Pancreas (tissue), 10 donors: ENCODE measurements at places on chromosomes 7 and 10.

- no peaks in the 10 kb centered on the region for H3K27me3 ChIP-seq
- no peaks in the 10 kb centered on the region for H3K4me1 ChIP-seq
- no peak overlapping the region for H3K27ac ChIP-seq
- DNase-seq: no peak
- no peaks in the 10 kb centered on the region for H3K36me3 ChIP-seq
- no peak overlapping the region for H3K4me3 ChIP-seq
These were observed 101.5 kb upstream of the TMEM72 start for GRCh38 chr10:44809647-44810046.

- H3K4me1 ChIP-seq: no peaks in the 10 kb centered on the region
- no peak overlapping the region for H3K4me3 ChIP-seq
- DNase-seq: no peak
- H3K27me3 ChIP-seq: no peaks in the 10 kb centered on the region
- H3K36me3 ChIP-seq: no peaks in the 10 kb centered on the region
- H3K27ac ChIP-seq: no peak overlapping the region
These were observed 225.3 kb upstream of the INHBA start for GRCh38 chr7:41928166-41928565.

GRCh38 chr7:28627263-28627653 lies 214.9 kb downstream of the CREB5 start:
- no peak overlapping the region for H3K27ac ChIP-seq
- no peak for DNase-seq
- no peaks in the 10 kb centered on the region for H3K36me3 ChIP-seq
- no peak overlapping the region for H3K4me3 ChIP-seq

DNA sequence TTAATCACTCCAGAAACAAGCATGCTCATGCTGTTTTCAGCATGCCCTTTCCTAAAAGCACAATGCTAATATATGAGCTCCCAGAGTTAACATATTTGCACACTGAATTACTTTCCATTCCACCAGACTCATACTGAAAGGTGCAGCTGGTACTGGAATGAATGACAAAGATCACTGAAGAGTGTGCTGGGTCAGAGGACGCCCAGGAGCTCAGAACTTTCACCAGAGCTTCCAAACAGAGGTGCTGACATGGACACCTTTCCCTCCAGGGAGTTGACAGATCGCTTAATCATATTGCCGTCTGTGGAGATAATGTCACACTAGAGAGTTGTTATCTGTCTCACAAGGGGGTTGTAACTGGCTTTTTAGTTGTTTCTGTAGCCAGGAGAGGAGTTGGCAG lies 292.9 kb downstream of the LHFPL3 start:
- H3K27ac ChIP-seq: no peak overlapping the region
- no peak overlapping the region for H3K4me3 ChIP-seq
- H3K36me3 ChIP-seq: no peaks in the 10 kb centered on the region
- H3K4me1 ChIP-seq: no peaks in the 10 kb centered on the region
- no peak for DNase-seq
- H3K27me3 ChIP-seq: no peaks in the 10 kb centered on the region

GRCh38 chr7:1569016-1569415 lies 816 bp downstream of the PSMG3 start:
- peak overlapping the region; percentile 97 for H3K4me3 ChIP-seq
- no peaks in the 10 kb centered on the region for H3K36me3 ChIP-seq
- DNase-seq: no peak
- H3K27me3 ChIP-seq: no peaks in the 10 kb centered on the region

DNA sequence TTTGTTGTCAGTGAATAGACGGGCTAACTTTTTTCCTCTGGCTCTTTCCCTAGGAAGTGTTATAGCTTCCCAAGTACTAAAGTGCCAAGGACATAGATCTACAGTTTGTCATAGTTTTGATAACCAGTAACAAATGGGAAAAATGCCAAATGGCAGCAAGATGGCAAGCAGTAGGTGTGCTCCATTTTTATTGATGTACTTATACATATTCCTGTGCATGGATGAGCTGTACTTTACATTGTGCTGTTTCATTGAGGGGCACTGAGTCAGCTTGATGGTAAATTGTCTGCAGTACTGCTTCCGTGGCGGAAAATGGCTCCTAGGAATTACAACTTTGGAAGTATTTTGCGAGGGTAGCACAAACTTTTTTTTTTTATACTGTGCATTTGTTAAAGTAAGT lies 7.1 kb downstream of the ADAM22 start:
- no peak overlapping the region for H3K4me3 ChIP-seq
- DNase-seq: no peak
- no peaks in the 10 kb centered on the region for H3K4me1 ChIP-seq
- no peaks in the 10 kb centered on the region for H3K27me3 ChIP-seq
- no peaks in the 10 kb centered on the region for H3K36me3 ChIP-seq
- H3K27ac ChIP-seq: no peak overlapping the region

DNA sequence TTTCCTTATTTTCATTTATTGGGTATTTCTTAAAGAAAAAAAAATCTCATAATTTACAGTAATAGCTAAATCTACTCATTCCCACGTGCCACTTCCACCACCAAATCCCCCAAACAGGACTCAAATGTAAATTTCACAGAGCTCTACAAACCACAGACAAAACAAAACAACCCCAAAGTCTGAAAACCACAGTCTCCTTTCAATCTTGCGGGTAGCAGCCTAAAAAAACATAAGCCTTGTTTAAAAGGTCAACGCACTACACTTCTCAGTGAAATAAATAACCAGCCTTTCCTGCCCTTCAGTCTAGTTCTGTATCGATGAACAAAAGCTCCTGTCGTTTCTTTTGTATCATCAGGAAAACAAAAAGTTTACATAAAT lies 121.8 kb upstream of the AFAP1L2 start:
- DNase-seq: no peak
- peaks cover 19% of the 10 kb centered on the region for H3K4me1 ChIP-seq
- H3K27me3 ChIP-seq: no peaks in the 10 kb centered on the region
- peak overlapping the region; percentile 20 for H3K27ac ChIP-seq
- H3K36me3 ChIP-seq: no peaks in the 10 kb centered on the region
- peak overlapping the region; percentile 3 for H3K4me3 ChIP-seq

DNA sequence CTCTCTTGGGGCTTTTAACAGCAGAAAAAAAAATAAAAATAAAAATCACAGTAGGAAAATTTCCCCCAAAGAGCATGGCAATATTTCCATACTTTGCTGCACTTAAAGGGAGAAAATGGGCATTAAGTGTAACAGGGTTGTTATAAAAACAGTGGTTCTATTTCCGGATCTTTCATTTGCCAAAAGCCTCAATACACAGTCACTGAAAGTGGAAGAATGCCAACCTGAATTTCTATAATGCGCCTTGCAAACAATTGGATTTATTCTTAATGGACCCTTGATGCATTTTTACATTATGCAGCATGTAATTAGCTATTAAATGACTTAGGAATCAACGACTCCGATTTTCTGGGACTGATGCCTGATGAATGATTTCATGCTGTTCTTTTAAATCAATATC lies 127.6 kb upstream of the NANOS1 start:
- no peaks in the 10 kb centered on the region for H3K27me3 ChIP-seq
- DNase-seq: no peak
- H3K36me3 ChIP-seq: no peaks in the 10 kb centered on the region
- H3K4me1 ChIP-seq: no peaks in the 10 kb centered on the region

- no peak for DNase-seq
- H3K36me3 ChIP-seq: no peaks in the 10 kb centered on the region
- H3K27ac ChIP-seq: peak overlapping the region; percentile 3
These were observed 31.6 kb downstream of the TMEM120A start for GRCh38 chr7:75962607-75963380.

GRCh38 chr7:49089717-49090116 lies 165.4 kb downstream of the CDC14C start:
- no peaks in the 10 kb centered on the region for H3K4me1 ChIP-seq
- H3K27me3 ChIP-seq: no peaks in the 10 kb centered on the region
- no peak overlapping the region for H3K4me3 ChIP-seq
- no peak for DNase-seq
- no peaks in the 10 kb centered on the region for H3K36me3 ChIP-seq

GRCh38 chr10:46092524-46093081 lies 46.5 kb upstream of the MSMB start:
- H3K4me1 ChIP-seq: no peaks in the 10 kb centered on the region
- no peak overlapping the region for H3K4me3 ChIP-seq
- H3K36me3 ChIP-seq: no peaks in the 10 kb centered on the region
- H3K27me3 ChIP-seq: peaks cover 3% of the 10 kb centered on the region
- DNase-seq: no peak

DNA sequence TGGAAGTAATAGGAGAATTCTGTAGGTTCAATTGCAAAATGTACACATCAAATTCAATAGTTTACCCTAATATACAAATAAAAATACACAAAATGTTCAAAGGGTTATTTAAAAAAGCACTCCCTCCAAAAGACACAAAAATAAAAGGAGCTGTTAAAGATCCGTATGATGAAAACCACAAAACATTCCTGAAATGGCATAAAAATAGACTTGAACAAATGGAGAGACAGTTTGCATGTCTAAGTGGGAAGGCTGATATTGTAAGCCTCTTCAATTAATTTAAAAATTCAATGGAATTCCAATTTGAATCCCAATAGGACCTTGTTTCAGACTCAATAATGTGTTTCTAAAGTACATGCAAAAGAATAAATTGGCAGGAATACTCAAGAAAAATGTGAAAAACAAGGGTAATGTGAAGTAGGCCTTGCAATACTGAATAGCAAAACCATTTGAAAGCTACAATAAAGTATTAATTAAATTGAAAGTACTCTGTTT lies 38.0 kb upstream of the INSYN2A start:
- DNase-seq: no peak
- H3K4me1 ChIP-seq: no peaks in the 10 kb centered on the region
- no peak overlapping the region for H3K4me3 ChIP-seq
- H3K27me3 ChIP-seq: no peaks in the 10 kb centered on the region
- no peak overlapping the region for H3K27ac ChIP-seq

GRCh38 chr7:45064047-45064725 lies 24.6 kb downstream of the NACAD start:
- H3K27me3 ChIP-seq: no peaks in the 10 kb centered on the region
- H3K27ac ChIP-seq: no peak overlapping the region
- DNase-seq: no peak

- H3K36me3 ChIP-seq: no peaks in the 10 kb centered on the region
- no peaks in the 10 kb centered on the region for H3K4me1 ChIP-seq
- H3K27me3 ChIP-seq: no peaks in the 10 kb centered on the region
- peak; percentile 65 for DNase-seq
These were observed 4.4 kb downstream of the DDIT4 start for GRCh38 chr10:72277996-72278667.

GRCh38 chr10:44300666-44301649 lies 83.9 kb downstream of the CXCL12 start:
- peaks cover 5% of the 10 kb centered on the region for H3K4me1 ChIP-seq
- H3K27ac ChIP-seq: peak overlapping the region; percentile 3
- H3K4me3 ChIP-seq: no peak overlapping the region
- H3K36me3 ChIP-seq: no peaks in the 10 kb centered on the region
- peak; percentile 96 for DNase-seq

DNA sequence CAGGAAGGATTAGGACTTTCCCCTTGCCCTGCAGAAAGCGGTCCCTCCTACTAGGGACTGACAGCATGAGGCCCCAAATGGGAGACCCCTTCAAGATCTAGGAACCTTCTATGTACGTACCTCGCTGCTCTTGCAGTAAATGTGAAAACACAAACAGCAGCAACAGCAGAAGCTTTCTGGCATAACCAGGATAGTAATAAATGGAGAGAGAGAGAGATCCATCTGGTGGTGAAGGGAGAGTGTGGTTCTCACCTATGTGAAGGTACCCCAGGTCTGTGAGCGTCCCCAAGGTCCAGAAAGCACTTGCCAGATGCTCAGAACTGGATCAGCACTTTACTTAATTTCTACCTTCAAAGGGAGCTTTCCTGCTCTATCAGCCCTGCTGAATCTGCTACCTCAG lies 592.7 kb downstream of the PARD3 start:
- no peak for DNase-seq
- no peak overlapping the region for H3K4me3 ChIP-seq
- H3K36me3 ChIP-seq: no peaks in the 10 kb centered on the region

DNA sequence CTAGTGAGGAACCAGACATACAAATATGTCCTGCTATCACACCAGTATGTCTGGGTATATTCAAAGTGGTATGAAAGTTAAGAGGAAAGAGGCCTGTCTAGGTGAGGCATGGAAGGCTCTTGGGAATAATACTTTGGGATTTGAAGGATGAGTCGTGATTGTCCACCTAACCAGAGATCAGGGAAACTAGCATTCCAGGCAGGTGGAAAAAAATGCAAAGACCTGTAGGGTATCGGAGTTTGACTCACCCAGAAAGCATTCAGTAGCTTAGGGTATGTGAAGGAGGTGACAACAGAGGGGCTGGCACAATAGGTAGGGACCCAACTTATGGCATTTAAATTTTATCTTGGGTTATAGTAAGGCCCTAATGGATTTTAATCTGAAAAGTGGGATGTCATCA lies 950 bp upstream of the GCC1 start:
- no peak overlapping the region for H3K27ac ChIP-seq
- H3K4me1 ChIP-seq: peaks cover 39% of the 10 kb centered on the region
- no peaks in the 10 kb centered on the region for H3K27me3 ChIP-seq
- no peak overlapping the region for H3K4me3 ChIP-seq
- no peak for DNase-seq

- H3K4me1 ChIP-seq: no peaks in the 10 kb centered on the region
- no peaks in the 10 kb centered on the region for H3K36me3 ChIP-seq
- H3K4me3 ChIP-seq: no peak overlapping the region
- no peaks in the 10 kb centered on the region for H3K27me3 ChIP-seq
- no peak for DNase-seq
- H3K27ac ChIP-seq: no peak overlapping the region
These were observed 66.0 kb downstream of the MAD1L1 start for GRCh38 chr7:2166625-2167280.

- no peaks in the 10 kb centered on the region for H3K36me3 ChIP-seq
- no peak overlapping the region for H3K27ac ChIP-seq
- no peaks in the 10 kb centered on the region for H3K27me3 ChIP-seq
- no peaks in the 10 kb centered on the region for H3K4me1 ChIP-seq
- H3K4me3 ChIP-seq: no peak overlapping the region
- DNase-seq: no peak
These were observed 79.7 kb downstream of the VIPR2 start for GRCh38 chr7:159064816-159065510.

GRCh38 chr10:86107131-86107530 lies 259.5 kb downstream of the GRID1 start:
- no peak overlapping the region for H3K4me3 ChIP-seq
- no peaks in the 10 kb centered on the region for H3K4me1 ChIP-seq
- H3K36me3 ChIP-seq: no peaks in the 10 kb centered on the region
- H3K27me3 ChIP-seq: no peaks in the 10 kb centered on the region
- no peak for DNase-seq

DNA sequence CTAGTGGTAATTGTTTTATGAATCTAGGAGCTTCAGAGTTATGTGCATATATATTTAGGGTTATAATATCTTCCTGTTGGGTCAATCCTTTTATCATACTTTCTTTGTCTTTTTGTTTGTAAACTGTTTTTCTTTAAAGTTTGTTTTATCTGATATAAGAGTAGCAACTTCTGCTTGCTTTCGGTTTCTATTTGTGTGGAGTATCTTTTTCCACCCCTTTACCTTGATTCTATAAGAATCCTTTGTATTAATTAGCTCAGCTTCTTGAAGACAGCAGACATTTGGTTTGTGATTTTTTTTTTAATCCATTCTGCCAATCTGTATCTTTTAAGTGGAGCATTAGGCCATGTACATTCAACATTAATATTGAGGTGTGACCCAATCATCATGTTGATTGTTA lies 9.3 kb downstream of the CASP7 start:
- no peak for DNase-seq
- no peaks in the 10 kb centered on the region for H3K27me3 ChIP-seq

- no peak overlapping the region for H3K4me3 ChIP-seq
- DNase-seq: no peak
- H3K27me3 ChIP-seq: no peaks in the 10 kb centered on the region
- no peaks in the 10 kb centered on the region for H3K36me3 ChIP-seq
- no peaks in the 10 kb centered on the region for H3K4me1 ChIP-seq
These were observed 401.9 kb downstream of the SORCS3 start for GRCh38 chr10:105042906-105043552.
